ENCODE measurements at places on chromosomes 5 and 9. TPM values are rescaled to one million over a fixed set of nuclear protein-coding genes. Genes with fewer than 3 reads are reported as not detected.

- peak; percentile 70 for DNase-seq
Observed at GRCh38 chr9:137077010-137077747, at the start of gene UAP1L1. Gene UAP1L1, plus strand, starts transcription at chr9:137077517. Its CDS starts 16 bp downstream, at chr9:137077533.

- DNase-seq: no peak
Observed at GRCh38 chr5:594226-594860, 17.8 kb upstream of the CEP72 start.

DNA sequence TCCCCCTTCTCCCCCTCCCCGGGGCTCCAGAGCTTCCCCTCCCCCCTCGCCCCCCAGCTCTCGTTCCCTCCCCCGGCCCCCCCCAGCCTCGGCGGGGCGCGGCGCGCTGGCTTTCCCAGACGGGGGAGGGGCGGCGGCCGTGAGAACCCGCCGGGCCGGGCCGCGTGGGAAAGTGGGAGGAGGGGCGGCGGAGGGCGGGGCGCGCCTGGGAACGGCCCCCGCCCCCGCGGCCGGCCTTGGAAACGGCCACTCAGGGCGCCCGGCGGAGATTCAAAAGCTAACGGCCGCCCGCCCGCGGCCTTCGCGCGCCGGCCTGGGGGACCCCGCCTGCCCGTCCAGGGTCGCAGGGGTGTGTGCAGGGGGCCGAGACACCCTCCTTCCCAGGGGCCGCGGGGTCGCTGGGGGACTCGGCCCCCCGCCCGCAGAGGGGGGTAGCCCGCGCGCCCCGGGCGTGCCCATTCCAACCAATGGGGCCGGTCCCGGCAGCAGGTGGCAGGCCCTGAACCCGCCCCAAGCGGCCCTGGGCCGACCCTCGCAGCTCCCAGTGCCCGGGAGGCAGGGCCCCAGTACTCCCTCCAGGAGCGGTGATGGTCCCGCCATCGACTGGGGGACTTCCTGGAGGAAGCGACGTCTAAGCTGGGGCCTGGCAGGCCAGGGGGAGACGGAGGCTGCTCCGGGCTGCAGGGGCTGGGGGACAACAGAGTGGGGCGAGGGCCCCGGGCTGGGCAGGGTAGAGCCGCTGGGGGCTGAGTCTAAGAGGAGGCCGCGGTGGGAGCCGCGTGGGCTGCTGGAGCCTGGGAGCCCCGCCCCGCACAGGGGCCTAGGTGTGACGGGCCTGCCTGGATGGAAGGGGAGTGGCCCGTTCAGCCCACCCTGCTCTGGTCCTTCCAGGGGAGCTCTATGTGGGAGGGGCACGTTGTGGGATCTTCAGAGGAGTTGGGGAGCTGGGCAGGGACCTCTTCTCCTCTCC is 14.2 kb upstream of the NRARP start:
- no peak for DNase-seq

GRCh38 chr9:71766663-71767062 is 1.6 kb downstream of the CEMIP2 start:
- no peak for DNase-seq

GRCh38 chr5:114185274-114185673 is 176.6 kb upstream of the KCNN2 start:
- DNase-seq: no peak

GRCh38 chr9:16267281-16268066 is 603.0 kb downstream of the BNC2 start:
- DNase-seq: no peak

Gene ACTL7A
- not detected for polyA plus RNA-seq

Gene CSF2
- not detected for polyA plus RNA-seq

Gene OLFML2A
- 0.12 TPM for polyA plus RNA-seq

Gene ENHO
- polyA plus RNA-seq: not detected

Measured in naive B cell (primary cell).